NCI-H187 treated with DMSO at 0.1 percent for 48 hours (cell line): ENCODE measurements at places on chromosomes 12 and 14.

- DNase-seq = no peak
These were observed 234.8 kb upstream of the FKBP4 start for GRCh38 chr12:2559931-2560330.

DNA sequence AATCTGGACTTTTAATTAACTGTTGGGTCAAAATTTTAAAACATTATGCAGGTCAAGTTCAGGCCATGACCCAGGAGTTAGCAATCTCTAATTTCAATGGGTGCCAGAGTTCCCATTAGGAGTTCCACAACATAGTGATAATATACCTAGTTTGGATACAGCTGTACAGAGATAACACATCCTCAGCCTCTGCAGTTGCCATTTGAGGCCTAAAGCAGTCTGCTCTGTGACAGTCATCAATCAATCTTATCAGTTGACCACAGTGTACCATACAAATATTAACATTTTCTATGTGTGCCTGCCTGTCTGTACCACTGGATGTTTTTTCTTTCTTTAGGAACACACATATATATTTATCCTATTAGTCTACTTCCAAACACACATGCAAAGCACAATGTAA lies 54.0 kb upstream of the BBS10 start:
- DNase-seq = no peak

GRCh38 chr14:45084946-45085346 lies 1.0 kb downstream of the PRPF39 start:
- no peak for DNase-seq

DNA sequence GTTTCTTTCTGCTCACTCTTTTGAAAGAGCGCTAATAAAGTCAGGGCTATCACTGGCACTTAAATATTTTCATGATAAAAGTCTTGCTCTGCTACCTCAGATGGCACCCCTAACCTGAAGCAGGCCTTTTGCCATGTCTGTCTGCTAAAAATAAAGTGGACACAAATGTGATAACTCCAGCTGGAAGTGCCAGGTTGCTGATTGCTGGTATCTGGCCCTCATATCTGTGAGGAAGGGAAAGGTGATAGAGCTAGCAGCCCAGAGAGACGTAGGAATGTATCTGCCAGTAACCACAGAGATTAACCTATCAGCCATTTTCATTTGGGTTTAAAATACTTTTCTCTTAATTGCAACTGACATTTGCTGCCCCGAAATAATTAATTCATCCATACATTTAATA lies 127.9 kb downstream of the GRIN2B start:
- DNase-seq = no peak
